NCI-H187 (cell line): ENCODE measurements at places on chromosomes 1 and 21.

DNA sequence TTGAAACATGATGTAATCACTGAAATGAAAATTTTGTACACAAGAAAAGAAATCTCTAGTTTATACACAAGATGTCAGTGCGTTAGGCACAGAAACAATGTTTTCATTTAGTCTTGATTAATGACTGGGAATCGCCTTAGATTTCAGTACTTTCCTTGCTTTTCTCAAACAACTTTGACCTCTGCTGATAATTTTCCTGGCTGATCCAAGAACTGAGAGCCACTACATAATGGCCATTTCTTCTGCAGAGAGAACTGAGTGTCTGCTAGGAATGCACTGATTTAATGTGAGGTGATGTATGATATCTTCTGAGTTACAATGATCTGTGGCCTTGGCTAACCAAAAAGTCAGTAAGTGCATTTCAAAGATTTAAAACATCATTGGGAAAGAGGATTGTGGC, 308.1 kb downstream of the CTH start:
- no peak for DNase-seq

DNA sequence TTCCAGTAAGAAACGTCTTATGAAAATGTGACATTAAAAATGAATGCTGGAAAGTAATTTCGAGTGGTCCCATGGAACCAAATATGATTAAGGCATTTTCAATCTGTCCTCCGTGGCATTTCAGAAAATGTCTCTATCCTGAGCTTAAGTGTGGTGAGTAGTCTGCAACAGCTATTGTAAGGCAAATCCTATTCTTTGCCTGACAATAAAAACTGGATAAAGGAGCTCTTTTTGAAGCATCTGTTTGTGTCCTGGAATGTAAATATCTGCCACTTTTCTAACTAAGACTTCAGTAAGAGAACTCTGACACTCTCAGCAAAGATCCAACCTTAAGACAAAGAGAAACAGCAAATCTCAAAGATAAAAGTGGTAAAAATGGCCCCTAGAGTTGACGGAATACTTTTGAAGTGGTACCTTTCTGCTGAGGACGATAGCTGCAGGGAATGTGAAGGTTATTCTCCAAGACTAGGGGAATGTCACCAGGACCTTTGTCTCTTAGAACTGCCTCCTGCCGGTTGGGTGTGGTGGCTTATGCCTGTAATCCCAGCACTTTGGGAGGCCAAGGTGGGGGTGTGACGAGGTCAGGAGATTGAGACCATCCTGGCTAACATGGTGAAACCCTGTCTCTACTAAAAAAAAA, 486.7 kb upstream of the ZP4 start:
- no peak for DNase-seq

DNA sequence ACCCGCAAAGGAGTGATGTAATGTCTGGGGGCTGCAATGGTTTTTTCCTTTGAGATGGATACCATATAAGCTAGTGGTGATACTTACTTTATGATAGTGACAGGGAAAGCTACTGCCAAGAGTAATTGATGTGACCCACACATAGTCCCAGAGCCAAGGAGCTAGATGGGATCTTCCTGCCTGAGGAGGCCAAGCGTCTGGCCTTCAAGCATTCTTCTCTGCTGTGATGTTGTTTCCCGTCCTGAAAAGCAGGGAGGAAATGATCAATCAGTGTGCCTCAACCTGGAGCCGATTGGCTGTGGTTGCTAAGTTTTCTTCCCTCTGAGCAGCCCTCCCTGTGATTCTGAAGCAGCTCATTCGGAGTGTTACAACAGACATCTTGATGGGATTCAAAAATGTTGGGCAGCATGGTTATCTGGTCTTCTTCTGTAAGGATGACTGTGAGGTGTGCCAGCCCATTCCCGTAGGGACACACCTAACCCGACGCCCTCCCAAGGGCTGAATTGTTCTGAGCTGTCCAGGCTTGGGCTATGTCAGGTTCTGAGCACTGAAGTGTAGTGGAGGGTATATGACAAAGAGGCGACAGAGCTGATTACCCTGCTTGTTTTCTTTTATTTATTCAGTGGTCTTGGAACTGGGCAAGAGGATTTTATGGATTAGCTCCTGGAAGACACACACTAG, 56.7 kb downstream of the UCK2 start:
- no peak for DNase-seq

DNA sequence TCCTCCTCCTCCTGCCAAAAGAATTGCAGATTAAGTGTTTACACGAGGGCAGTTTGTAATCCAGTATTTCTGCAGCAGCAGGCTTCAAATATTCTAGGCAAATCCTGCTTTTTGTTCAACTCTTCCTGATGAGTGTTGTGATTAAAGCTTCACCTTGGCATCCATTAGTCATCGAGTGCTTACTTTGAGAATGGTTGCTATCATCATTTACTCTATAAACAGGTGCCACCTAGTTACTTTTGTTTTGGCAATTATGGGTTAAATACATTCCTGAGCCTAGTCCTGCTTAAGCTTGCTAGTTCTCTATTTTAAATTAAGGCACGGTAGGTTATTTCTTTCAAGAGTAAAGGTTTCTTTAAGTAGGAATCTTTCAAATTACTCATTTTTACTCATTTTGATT, 20.3 kb downstream of the PDC start:
- no peak for DNase-seq

DNA sequence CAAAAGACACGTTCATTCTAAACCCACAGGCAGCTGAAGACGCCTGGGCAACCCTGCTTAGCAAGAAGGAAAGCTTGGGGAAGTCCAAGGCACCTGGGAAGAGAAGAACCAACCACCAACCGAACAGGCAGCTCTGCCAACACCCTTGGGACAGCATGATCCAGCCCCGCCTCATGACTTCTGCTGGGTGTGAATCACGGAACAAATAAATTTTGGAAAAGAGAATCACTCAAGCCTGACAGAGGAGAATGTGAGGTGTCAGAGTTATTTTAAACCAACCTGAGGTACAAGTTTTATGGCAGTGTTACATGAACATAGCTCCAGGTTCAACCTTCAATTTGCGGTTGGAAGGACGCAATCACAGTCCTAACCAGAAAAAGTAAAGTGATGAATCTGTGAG, 10.0 kb upstream of the PADI4 start:
- DNase-seq, result no peak

DNA sequence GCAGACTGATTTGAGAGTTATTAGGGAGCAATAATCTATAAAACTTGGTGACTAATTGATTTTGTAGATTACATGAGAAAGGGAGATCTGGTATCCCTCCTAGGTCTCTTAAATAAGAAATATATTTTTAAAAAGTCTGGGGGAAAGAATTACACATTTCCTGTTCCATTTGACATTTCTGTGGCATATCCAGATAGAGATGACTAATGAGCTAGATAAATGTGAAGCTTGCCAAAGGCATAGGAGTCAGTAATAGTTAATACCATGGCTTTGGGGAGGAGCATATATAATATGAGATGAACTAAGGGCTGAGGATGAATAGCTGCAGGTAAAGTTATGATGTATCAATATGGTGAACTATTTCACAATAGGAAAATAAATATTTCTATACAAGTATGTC, 663.7 kb downstream of the PTPRC start:
- DNase-seq, result no peak

DNA sequence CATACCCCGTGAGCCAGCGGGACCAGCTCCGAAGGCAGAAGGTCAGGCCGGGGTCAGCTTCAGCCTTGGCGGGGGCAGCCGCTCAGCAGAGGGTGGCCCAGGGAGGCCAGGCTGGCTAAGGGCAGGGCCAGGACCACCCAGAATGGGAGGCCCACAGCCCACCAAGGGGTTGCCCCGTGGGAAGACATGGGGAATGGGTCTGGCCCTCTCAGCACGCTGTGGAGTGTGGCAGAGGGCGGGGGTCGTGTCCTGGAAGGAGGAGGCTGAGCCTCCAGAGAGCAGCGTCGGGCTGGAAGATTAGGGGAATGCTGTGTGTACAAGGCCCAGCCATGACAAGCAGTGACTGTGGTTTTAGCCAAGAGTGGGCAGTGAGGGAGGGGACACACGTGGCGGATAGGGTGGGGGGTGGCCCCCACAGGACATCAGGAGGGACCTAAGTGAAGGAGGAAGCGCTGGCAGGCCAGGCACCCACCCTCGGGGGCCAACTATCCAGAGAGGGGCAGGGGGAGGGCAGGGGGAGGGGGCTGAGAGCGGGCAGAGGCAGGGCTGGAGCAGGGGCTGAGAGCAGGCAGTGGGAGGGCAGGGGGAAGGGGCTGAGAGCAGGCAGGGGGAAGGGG, 43.9 kb upstream of the POFUT2 start:
- DNase-seq, result no peak

GRCh38 chr1:53435151-53435550, 24.0 kb upstream of the DMRTB1 start:
- DNase-seq, result no peak

DNA sequence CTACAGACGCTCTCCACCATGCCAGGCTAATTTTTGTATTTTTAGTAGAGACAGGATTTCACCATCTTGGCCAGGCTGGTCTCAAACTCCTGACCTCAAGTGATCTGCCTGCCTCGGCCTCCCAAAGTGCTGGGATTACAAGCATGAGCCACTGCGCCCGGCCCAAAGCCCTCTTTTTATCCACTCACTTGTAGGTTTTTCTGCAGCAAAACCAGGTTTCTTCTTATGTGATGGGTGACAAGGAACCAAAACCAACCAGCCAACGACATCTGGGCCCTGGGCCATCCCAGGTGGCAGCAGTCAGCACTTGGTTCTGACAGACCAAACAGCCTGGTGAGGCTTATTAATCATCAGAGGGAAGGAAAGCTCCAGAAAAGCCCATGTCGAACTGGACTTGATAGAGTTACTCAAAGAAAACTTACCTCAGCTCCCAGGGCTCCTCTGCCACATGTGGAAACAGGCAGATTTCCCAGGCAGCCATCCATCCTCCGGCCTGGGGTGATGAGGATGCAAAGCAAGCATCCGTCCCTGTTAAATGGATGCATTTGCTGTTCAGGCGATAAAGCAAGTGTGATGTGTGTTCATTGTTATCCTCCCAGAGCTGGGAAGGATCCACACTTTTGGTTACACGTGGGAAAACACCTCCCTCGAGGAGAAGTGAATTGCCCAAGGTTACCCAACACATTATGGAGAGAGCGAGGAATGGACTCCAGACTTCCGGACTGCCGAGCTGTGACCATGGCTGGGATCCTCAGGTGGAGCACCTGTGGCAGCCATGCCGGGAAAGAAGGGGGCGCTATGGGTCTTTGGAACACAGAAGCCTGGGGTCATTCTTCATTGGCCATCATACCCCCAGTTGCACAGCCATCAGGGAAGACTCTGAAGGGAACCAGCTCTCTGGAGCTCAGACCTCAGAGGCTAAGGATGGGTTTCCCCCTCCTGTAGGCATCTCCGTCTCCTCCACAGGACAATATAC, 118.8 kb downstream of the HUNK start:
- DNase-seq, result no peak

DNA sequence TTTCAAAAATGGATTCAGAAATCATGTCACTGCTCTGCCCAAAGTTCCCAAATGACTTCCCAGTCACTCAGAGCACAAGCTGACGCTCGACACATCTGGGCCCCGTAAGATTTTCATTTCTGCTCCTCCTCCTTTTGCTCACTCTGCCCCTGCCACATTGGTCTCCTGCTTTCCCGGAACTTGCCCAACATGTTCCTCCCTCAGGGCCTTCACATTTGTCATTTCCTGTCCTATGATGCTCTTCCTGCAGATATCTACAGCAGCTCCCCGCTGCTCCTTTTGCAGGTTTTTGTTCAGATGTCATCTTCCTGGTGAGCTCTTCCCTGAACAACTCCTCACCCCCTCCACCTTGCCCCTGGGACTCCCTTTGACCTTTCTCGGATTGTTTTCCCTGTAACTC, 58.5 kb upstream of the IVNS1ABP start:
- DNase-seq, result no peak

- DNase-seq, result no peak
Measured at GRCh38 chr1:20753589-20753988, 21.1 kb upstream of the SH2D5 start.

DNA sequence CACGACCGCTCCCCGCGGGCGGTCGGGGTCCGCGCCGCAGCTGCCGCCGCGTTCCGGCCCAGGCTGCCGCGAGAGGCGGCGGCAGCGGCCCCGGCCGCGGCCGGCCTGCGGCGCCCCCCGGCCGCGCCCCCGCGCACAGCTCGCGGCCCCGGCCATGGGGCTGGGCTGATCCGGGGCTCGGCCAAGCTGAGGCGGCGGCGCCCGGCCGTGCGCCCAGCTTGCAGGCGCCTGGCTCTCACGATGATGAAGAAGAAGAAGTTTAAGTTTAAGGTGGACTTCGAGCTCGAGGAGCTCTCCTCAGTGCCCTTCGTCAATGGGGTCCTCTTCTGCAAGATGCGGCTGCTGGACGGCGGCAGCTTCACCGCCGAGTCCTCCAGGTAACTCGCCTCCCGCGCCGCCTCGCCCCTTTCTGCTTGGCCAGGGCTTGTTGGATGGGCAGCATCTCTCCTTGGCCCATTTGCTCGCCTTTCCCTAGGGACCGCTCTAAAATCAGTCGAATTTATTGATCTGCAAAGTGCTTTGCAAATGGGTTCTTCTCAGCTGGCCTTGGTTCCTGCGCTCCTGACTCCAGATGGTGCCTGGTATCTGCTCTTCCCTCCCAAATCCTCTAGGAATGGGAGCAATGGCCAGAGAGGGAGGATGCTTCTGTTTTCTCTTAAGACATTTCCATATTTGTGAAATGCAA, 431 bp downstream of the EEIG2 start:
- no peak for DNase-seq
